Activated CD8-positive, alpha-beta T cell treated with anti-CD3 and anti-CD28 coated beads for 36 hours (primary cell): ENCODE measurements at places on chromosomes 2 and 18. TPM values are rescaled to one million over a fixed set of nuclear protein-coding genes. Genes with fewer than 3 reads are reported as not detected.

SULT1C4 gene
- total RNA-seq, result not detected

ALKAL2 gene
- total RNA-seq, result not detected

GRCh38 chr18:48161191-48161910 is 230.9 kb upstream of the SMAD2 start:
- DNase-seq, result peak; percentile 59
- H3K27me3 ChIP-seq, result peaks cover 15% of the 10 kb centered on the region
- no peak overlapping the region for H3K27ac ChIP-seq
- peak overlapping the region; percentile 56 for H3K4me3 ChIP-seq
- H3K36me3 ChIP-seq, result no peaks in the 10 kb centered on the region

- H3K4me3 ChIP-seq, result no peak overlapping the region
- peak overlapping the region; percentile 41 for H3K27ac ChIP-seq
- no peaks in the 10 kb centered on the region for H3K27me3 ChIP-seq
- peaks cover 3% of the 10 kb centered on the region for H3K36me3 ChIP-seq
These were observed 146.2 kb downstream of the RBMS1 start for GRCh38 chr2:160347269-160347863.

KCNK3 gene
- total RNA-seq, result not detected

DNA sequence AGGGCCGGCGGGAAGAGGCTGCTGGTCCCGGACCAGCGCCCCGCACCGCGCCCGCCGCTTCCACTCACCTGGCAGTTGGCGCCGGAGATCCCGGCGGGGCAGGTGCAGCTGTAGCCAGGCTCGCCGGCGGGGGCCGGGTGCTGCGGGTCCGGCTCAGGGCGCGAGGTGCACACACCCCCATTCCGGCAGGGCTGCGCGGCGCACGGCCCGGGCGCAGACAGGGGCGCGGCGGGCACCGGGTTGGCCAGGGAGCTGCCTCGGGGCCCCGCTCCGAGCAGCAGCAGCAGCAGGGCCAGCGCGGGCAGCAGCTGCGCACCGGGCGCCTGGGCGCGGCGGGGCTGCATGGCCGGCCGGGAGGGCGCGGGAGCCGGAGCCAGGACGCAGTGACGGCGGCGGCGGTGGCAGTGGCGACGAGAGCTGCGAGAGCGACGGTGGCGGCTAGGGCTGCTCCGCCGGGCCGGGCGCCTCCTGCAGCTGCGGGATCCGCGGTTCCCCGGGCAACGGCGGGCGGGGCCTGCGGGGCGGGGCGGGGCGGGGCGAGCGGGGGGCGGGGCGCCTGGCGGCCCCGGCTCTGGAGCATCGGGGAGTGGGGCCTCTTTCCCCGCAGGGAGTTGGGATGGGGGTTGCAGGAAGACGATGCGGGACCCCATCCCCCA is at the start of gene DNER:
TSS of gene DNER (minus strand) at position 476 of the 656 bp plus-strand sequence. CDS start at position 344, 132 bp downstream.
- H3K4me3 ChIP-seq, result peak within 1 kb of the TSS; percentile 19
- H3K36me3 ChIP-seq, result no peaks in the 10 kb centered on the region
- no peak within 1 kb of the TSS for H3K27ac ChIP-seq
- peak; percentile 47 for DNase-seq
- peaks cover 11% of the 10 kb centered on the region for H3K4me1 ChIP-seq

- H3K27ac ChIP-seq, result no peak overlapping the region
- peaks cover 35% of the 10 kb centered on the region for H3K4me1 ChIP-seq
- H3K4me3 ChIP-seq, result no peak overlapping the region
- H3K36me3 ChIP-seq, result peaks cover 15% of the 10 kb centered on the region
- no peak for DNase-seq
- H3K27me3 ChIP-seq, result no peaks in the 10 kb centered on the region
These were observed 7.8 kb upstream of the ACKR3 start for GRCh38 chr2:236561874-236562273.
